ENCODE measurements at places on chromosomes 12 and 14.

DNA sequence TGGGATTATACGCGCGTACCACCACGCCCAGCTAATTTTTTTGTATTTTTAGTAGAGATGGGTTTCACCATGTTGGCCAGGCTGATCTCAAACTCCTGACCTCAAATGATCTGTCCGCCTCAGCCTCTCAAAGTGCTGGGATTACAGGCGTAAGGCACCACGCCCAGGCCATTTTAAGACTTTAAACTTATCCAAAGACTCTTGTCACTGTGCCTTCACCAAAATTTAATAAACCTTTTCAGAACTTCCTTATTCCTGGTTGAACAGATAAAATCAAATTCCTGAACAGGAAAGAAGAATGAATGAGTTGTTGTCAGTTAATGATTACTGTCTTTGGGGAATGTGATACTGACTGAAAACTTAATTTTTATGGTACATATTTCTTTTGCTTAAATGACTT lies 37.8 kb downstream of the GIT2 start:
- DNase-seq, result no peak

GRCh38 chr12:47361389-47362021 lies 281.7 kb upstream of the AMIGO2 start:
- DNase-seq, result peak; percentile 9

DNA sequence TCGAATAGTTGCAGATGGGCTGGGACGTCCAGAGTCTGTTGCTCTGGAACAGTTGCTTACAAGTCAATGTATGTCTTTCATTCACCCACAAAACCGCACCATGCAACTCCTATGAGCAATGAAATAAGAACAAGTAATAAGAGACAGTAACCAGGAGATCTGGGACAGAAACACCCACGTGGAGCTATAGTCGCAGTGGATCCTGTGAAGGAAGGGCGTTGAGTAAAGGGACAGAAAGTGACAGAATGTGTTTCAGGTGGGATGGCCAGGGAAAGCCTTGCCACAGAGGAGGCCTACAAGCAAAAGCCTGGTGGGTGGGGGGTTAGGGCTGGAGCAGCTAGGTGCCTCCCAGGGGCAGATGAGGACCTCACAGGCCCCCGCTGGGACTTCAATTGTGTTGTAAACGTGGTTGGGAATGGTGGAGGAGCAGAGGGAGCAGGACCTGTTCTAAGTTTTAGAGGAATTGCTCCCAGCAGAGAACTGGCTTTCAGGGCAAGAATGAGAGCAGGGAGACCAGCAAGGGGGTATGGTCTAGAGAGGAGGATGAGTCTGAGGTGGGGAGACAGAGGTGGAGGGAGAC lies 86.7 kb upstream of the FZD10 start:
- no peak for DNase-seq

- DNase-seq, result no peak
Measured at GRCh38 chr12:124542021-124542949, 25.1 kb downstream of the NCOR2 start.

DNA sequence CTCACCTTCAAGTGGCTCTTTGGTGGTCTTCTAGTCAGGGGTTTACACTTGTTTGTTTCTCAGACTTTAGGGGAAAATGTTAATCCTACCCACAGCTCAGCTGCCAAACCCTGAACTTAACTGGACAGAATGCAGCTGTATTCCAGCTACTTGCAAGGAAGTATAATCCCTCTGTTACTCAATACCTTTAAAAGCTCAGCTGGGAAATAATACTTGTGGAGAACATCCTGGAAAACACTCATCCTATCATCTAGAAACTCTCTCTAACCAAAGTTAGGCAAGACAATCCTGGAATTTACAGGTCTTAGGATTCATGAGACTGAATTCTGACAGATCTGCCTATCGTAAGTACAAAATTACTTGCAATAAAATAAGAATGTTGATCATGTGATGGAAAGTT lies 404.1 kb downstream of the ADAMTS20 start:
- no peak for DNase-seq

All from stimulated activated CD8-positive, alpha-beta memory T cell treated with anti-CD3 and anti-CD28 coated beads, Interleukin-4, amount 100 ng/mL, for 1 hour (primary cell).